T47D (cell line): ENCODE measurements at places on chromosomes 4 and X.

GRCh38 chrX:9707306-9708033 is 58.2 kb downstream of the GPR143 start:
- no peak for DNase-seq

- DNase-seq: no peak
Measured at GRCh38 chrX:10457092-10457491, 163.3 kb downstream of the MID1 start.

GRCh38 chrX:103629318-103630170 is 769 bp downstream of the TCEAL1 start:
- DNase-seq: no peak

DNA sequence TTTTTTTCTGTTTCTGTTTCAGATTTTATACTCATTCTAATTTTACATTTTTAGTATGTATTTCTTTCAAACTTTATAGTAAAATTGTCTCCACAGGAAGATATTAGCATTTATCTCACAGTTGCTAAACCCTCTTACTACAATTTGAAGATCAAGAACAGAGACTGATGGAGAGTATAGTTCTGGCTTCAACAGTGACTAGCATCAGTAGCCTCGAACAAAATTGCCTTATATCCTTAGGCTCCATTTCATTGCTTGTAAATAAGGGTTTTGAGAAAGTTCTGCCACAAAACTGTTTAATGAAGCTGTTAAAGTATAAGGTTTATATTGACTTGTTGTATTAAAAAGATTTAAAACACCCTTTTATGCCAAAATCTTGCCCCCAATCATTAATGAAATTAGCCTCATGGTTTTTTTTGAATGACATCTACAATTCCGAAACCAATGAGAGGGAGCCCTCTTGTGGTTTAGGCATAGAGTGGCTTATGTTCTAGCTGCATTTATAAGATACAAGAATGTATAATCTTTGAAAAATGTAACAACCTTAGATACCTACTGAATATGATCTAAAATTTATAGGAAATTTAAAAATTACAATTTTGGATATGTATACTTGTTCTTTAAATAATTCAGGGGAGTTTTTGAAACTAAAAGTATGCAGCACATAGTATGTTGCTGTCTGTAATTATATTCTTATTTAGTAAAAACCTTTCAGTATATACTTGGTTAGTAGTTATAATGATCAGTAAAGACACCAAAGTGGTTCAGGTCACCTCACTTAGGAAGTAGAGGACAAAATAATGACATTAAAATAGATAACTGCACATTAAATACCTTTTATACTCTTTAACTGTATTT is 109.8 kb upstream of the HPGD start:
- DNase-seq: peak; percentile 49

- DNase-seq: no peak
Measured at GRCh38 chr4:112119353-112119783, 25.9 kb upstream of the FAM241A start.
